ENCODE measurements at places on chromosomes 5 and 9.

- H3K27ac ChIP-seq = no peak overlapping the region
- DNase-seq = no peak
- no peaks in the 10 kb centered on the region for H3K4me1 ChIP-seq
- H3K27me3 ChIP-seq = no peaks in the 10 kb centered on the region
Observed at GRCh38 chr9:5336688-5337087, 3.0 kb downstream of the RLN1 start.

- no peaks in the 10 kb centered on the region for H3K36me3 ChIP-seq
- H3K4me3 ChIP-seq = no peak overlapping the region
- H3K27ac ChIP-seq = no peak overlapping the region
- H3K4me1 ChIP-seq = no peaks in the 10 kb centered on the region
Observed at GRCh38 chr9:128643519-128644300, 12.9 kb downstream of the DYNC2I2 start.

- H3K27ac ChIP-seq = peak overlapping the region; percentile 72
- peaks cover 6% of the 10 kb centered on the region for H3K4me1 ChIP-seq
- no peak overlapping the region for H3K4me3 ChIP-seq
- no peaks in the 10 kb centered on the region for H3K36me3 ChIP-seq
- no peaks in the 10 kb centered on the region for H3K27me3 ChIP-seq
Observed at GRCh38 chr5:77133061-77133758, 46.1 kb upstream of the ZBED3 start.

DNA sequence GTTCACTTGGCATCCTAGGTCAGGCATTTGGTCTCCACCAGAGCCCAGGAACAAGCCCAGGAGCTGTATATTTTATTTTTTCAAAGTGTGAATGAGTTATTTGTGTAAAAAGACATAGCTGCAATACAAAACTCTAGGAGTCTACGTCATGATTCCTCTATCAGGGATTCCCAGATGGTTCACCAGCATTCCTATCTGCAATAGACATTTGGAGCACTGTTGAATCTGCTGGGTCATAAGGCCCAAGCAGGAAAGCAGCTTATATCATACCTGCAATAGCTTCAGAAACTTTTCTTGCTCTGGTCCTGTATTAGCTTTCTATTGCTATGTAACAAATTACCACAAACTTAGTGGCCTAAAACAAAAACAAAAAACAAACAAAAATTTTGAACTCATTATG, 16.7 kb upstream of the DELE1 start:
- H3K27me3 ChIP-seq = no peaks in the 10 kb centered on the region
- no peak overlapping the region for H3K4me3 ChIP-seq
- no peaks in the 10 kb centered on the region for H3K36me3 ChIP-seq
- no peak overlapping the region for H3K27ac ChIP-seq
- H3K4me1 ChIP-seq = no peaks in the 10 kb centered on the region
